ENCODE measurements at places on chromosomes 2 and 18. TPM values are rescaled to one million over a fixed set of nuclear protein-coding genes. Genes with fewer than 3 reads are reported as not detected.

GRCh38 chr18:26763446-26764110, 101.9 kb downstream of the AQP4 start:
- DNase-seq, result no peak

The C2orf78 gene
- not detected for total RNA-seq

DNA sequence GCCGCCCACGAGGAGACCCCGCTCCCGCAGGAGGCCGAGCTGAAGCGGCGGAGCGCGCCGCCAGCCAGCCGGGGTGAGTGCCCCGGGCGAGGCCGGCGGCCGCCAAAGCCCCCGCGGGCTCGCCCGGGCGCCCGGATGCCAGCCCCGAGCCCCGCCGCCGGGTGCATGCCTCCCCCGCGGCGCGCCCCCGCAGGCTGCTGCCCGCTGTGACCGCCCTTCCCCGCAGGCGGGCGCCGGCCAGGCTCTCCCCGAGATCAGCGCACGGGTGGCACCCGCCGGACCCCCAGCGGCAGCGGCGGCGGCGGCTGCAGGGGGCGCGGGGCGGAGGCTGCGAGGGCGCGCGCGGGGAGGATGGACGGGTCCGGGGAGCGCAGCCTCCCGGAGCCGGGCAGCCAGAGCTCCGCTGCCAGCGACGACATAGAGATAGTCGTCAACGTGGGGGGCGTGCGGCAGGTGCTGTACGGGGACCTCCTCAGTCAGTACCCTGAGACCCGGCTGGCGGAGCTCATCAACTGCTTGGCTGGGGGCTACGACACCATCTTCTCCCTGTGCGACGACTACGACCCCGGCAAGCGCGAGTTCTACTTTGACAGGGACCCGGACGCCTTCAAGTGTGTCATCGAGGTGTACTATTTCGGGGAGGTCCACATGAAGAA, 470 bp downstream of the KCNF1 start:
- peak; percentile 18 for DNase-seq

- DNase-seq, result peak; percentile 15
Observed at GRCh38 chr2:110979471-110980338, 141.0 kb upstream of the BCL2L11 start.

The DSG4 gene
- total RNA-seq, result not detected

The B4GALT6 gene
- 1.8 TPM for total RNA-seq

DNA sequence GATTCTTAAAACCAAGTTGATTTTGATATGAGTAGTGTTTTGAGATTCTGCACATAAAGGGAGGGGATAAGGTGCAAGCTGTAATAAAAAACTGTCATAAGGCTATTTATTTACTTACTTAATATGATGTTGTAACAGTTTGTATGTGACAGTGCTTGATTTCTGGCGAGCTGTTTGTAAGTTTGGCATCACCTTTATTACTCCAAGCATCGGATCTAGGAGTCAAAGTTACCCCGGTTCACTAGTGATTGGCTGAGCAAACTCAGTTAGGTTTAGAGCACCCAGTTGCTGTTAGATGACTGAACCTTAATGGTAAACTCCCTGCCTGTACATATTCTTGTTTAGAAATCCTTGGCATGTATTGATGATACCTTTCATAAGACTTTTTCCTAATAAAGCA, 16.1 kb downstream of the ZCCHC2 start:
- DNase-seq, result no peak

GRCh38 chr2:179543361-179543901, 278.8 kb upstream of the SESTD1 start:
- DNase-seq, result no peak

All from upper lobe of left lung (tissue), 6 donors.